T follicular helper cell (primary cell): ENCODE measurements at places on chromosomes 4 and X.

GRCh38 chrX:13952581-13952980 lies 77.1 kb downstream of the GEMIN8 start:
- no peak for DNase-seq

DNA sequence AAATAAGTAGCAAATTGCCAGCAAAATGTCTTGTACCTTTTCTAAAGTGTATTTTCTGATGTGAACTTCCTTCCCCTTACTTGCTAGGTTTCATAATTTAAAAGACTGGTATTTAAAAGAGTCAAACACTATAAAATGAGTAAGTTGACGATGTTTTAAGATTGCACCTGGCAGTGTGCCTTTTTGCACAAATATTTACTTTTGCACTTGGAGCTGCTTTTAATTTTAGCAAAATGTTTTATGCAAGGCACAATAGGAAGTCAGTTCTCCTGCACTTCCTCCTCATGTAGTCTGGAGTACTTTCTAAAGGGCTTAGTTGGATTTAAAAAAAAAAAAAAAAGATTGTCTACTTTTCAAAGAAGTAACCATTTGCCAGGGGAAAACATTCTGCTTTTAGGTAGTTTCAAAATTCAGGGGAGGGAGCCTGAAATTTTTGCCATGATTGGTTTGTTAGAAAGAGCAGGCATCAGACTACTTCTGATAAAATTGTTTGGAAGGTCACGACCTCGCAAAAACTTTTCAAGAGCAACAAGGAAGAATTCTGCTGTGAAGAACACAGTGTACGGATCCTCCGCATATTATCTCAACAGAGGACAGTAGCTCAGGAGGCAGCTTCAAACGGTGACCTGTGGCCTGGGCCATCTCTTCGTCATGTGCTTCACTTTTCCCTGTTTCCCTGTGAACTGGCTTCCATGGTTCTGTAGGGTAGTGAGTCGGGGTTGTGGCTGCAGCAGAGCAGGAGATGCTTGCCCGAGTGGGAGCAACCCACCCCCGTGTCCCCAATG lies 66.1 kb downstream of the CDS1 start:
- no peak for DNase-seq

DNA sequence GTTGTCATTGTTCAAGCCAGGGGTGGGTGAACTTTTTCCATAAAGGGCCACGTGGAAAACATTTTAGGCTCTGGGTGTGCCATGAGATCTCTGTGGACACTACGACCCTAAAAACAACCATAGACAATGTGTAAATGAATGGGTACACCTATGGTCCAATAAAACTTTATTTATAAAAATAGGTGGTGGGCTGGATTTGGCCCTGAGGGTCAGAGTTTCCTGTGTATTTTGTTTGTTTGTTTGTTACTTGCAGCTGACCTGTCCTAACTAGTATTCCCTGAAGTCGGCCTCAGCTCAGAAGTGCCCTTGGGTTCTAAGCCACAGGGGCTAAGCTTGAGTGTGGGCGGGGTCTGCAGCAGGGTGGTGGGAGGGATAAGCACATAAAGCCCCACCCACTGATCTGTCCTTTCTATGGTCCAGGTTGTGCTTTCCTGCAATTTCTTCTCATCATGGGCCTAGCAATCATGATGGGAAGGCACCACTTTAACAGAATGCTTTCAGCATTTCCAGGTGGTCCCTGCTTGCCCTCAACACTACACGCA lies 17.2 kb upstream of the DRD5 start:
- no peak for DNase-seq

DNA sequence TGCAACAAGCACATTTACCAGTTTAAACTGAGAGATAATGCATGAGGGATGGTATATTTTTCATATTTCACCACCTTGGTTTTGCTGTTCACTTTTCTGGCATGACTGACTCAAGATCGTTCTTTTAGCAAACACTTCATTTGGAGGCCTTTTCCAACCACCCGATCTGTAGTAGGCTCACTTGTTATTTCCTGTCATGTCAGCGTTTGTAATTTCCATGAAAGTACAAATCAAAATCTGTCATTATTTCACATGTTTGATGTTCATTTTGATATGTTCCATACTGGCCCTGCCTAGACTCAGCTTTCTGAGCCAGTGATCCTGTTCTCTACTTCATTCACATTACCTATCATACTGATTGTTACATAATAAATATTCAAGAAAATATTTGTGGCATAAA lies 1888.3 kb upstream of the PCDH7 start:
- DNase-seq = no peak

DNA sequence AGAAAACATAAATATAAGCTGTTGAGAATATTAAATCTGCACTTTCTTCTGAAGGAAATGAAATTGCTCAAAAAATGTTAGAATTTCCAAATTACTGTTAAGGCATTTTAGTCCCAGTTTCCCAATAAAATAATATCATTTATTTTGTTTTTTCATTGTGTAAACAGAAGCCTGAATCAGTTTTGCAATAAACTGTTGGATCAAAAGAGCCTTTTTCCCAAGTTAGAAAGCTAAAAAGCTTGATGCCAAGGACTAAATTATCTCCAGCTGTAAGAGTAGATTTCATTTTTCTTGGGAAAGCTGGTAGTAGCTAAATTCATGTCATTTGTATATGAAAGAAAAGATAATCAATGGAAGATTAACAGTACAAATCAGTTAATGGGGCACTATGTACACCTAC lies 95.8 kb downstream of the RNF150 start:
- no peak for DNase-seq

DNA sequence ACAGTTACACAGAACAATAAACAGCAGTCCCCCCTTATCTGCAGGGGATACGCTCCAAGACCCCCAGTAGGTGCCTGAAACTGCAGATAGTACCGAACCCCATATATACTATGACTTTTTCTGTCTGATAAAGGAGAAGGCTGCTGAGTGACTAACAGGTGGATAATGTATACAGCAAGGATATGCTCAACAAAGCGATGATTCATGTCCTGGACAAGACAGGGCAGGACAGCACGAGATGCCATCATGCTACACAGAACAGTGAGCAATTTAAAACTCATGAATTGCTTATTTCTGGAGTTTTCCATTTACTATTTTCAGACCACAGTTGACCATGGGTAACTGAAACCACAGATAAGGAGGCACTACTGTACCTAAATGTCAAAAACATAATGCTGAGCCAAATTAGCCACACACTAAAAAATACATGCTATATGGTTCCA lies 76.1 kb downstream of the MANBA start:
- DNase-seq = no peak

DNA sequence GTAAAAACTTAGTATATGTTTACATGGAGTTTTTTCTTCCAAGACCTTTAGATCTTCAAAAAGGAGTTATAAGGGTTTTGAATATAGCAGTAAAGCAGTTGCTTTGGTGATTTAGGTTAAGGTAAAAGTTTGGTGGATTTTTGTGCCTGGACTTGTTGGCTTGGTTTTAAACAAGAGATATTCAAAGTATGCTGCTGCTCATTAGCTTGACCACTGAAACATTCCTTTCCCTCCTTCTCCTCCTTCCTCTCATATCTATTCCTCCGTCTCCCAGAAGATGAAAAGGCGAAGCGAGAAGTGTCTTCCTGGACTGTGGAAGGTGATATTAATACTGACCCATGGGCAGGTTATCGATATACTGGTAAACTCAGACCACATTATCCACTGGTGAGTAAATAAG lies 38.4 kb downstream of the METAP1 start:
- no peak for DNase-seq

DNA sequence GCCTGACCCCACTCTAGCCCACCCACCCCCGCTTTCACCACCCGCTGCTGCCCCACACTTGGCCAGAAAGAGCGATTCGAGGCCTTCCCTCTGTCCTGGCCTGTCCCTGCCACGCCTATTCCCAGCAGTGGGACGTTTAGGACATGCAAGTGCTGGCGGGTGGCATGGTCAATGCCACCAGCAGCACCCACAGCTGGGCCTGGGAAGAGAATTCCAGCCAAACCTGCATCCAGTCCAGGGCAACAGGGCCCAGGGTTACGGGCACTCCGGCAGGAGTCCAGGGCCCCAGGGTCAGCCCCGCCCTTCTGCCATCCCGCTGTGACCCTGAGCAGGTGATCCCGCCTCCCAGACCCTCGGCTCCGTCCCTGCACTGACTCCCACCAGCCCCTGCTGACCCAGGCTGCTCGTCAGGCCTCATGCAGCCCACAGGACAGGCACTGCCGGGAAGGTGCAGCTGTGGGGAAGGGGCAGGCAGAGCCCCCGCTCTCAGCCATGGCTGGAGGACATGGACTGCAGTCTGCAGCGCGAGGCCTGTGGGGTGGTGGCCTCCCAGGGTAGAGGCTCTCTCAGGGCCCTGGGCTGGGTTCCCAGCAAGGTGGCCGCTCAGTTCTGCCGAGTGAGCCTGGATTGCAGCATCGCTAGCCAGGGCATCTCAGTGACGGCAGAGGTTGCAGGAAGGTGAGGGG lies 6.8 kb upstream of the HTRA3 start:
- DNase-seq = no peak

- DNase-seq = no peak
Measured at GRCh38 chrX:147174591-147174990, 360.0 kb upstream of the CXorf51A start.

GRCh38 chr4:40553995-40554394 lies 75.7 kb downstream of the RBM47 start:
- no peak for DNase-seq

- no peak for DNase-seq
Measured at GRCh38 chr4:186196063-186196462, 4.7 kb downstream of the CYP4V2 start.

DNA sequence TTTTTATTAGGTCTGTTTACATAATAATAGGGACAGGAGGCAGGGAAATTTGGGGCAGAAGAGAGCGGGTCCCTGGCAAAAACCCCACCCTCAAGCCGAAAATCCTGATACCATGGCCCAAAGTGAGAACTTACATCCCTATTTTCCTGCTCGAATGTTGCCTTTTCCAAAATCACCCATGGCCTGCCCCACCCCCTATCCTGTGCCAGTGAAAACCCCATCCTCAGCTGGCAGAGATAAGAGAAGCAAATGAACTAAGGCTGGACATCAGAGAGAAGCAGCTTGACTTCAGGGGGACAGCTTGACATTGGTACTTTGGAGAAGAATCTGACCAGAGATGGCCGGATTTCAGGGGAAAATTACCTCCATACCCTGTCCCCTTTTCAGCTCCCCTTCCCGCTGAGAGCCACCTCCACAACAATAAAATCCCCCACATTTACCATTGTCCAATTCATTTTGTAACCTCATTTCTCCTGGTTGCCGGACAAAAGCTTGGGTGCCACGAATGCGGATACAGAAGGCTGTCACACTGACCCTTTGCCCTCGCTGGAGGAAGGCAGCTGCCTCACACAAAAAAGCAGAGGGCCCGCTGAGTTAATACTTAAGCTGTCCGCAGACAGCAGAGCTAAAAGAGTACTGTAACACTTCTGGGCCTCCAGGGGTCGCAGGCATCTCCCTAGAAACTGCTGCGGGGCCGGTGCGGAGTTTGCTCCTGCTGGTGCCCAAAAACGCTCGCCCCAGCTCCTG lies 196.2 kb downstream of the SNCA start:
- DNase-seq = no peak

DNA sequence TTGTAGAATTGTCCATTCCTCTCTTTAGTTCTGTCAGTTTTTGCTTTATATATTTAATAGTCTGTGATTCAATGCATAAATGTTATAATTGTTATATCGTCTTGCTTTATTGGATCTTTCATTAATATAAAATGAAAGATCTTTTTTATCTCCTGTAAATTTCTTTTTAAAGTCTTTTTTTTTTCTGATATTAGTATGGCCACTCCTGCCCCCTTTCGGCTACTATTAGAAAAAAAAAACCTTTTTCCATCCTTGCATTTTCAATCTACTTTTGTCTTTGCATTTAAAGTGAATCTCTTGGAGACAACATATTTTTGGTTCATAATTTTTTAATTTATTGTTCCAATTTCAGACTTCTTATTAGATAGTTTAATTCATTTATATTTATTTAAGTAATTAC lies 677.4 kb upstream of the NDST4 start:
- DNase-seq = no peak

DNA sequence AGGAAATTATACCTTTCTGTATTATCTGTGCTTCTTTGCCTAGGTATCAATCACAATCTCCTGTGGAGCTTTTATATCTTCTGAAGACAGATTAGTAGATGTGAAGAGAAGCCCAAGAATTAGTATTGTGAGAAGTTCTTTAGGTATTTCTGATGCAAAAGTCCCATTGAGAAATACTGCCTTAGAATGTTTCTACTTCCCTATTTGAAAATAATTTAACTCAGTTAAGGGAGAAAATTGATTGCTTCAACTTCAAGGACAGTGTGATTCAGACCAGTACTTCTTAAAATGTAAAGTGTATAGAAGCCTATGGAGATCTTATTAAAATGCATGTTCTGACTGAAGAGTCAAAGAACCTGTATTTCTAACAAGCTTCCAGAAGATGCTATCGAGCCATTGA lies 9.0 kb downstream of the EIF1AX start:
- no peak for DNase-seq

DNA sequence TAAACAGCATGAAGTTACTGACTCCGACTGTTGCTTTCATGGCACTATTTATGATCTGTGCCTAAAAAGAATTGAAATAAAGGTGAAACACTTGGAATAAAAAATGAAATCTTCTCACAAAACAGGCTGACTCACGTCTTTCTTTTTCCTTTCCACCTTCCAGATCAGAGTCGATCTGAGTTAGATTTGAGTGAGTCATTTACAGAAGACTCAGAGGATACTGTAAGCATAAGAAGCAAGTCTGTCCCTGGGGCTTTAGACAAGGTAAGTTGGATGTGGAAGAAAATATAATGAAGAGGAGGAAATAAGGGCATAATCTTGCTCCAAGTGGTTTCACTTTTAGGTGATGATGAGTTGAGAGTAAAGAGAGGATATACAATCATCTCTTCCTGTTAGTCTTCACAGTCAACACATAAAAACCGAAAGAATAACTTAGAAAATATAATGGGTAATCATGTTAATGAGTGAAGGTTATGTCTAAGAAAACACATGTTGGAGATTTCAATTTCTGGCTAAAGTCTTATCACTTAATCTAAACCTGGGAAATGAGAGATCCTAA lies 89.7 kb downstream of the SYTL5 start:
- DNase-seq = no peak

DNA sequence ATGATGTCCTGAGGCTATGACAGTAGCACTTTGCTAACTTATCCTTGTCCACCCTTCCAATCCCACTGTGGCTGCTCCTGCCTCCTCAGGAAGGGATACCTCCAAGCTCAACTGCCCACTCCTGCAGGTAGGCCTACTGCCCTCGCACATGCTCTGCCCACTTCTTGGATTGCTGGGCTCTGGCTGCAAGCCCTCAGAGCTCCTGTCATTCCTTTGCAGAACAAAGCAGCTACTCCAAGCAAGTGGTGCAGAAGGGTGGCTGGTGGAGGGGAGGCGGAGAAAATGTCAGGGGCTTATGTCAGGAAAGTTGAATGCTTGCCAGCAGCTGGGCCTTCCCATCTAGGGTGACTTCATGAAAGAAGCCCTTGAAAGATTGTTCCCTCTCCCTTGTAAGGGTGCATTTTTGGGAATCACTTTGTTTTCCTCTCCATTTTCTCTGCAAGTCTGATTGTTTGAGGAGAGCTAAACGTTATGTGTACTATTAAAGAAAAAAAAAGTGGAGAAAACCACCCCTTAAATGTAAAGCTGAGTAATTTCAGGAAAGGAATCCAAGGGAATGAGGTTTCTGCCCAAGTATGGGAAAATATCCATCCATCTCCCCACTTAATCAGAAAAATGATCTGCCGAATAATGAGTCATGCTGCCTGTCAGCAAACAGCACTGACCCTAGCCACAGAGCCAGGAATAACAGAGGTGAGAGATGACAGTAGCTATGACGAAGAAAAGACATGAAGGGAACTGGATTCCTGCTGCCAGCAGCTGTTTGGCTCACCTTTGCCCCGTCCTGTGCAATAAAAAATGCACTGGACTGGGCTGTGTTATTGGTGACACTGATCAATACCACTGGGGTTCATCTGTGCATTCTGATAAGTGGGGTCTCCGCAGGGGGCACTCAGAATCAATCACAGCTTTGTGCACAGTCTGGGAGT lies 102.0 kb downstream of the RTL5 start:
- no peak for DNase-seq
